ENCODE measurements at places on chromosomes 1 and 21. TPM values are rescaled to one million over a fixed set of nuclear protein-coding genes. Genes with fewer than 3 reads are reported as not detected.
A peak's percentile ranks its signal among the peaks of the same experiment; 100 is the strongest.

Gene NBPF4
- not detected for total RNA-seq

Gene ATP5PF
- 164 TPM for total RNA-seq

Gene PCNT
- 75.8 TPM for total RNA-seq

Gene CFHR3
- total RNA-seq, result not detected

Gene CHIA
- not detected for total RNA-seq

Gene VCAM1
- not detected for total RNA-seq

Gene ETNK2
- 1.9 TPM for total RNA-seq

Gene ZNF593OS
- total RNA-seq, result not detected

Gene ELAPOR1
- total RNA-seq, result 0.35 TPM

Gene B3GALT2
- not detected for total RNA-seq

DNA sequence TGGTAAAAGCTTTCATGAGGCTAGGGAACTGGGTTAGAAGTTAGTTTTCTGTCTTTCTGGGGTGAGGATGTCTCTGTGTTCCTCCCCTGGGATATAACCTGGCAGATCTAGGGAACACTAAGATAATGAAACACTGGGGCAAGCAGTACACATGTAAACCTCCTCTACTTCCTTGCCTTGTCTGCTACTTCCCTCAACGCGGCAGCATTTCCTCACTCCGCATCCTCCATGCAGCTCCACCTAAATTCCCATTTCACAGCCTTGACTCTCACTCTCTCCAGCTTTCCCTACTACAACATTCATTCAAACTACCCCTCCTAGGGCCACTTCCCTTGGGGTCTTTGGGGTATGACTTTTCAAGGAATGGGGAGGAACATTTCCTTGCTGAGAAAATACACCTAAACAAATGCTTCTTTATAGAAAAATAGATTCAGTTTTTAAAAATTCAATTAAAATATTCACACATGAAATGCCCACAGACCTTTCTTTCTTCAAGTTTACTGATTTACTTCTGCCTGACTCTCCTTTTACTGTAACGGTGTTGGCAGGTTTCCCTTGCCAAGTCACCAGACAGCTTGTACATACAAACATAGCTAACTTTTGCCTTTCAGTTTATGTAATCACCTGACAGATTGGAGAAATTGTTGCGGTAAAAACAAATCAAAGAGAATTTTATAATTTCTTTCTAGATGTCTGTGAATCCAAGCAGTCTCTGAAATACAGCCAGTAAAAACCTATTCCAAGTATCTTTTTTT lies 90.1 kb downstream of the TNFSF18 start:
- no peak for DNase-seq

GRCh38 chr1:230123280-230124185 lies 56.5 kb downstream of the GALNT2 start:
- peak; percentile 92 for DNase-seq

GRCh38 chr1:246335151-246335550 lies 171.9 kb downstream of the SMYD3 start:
- no peak for DNase-seq

- no peak for DNase-seq
Observed at GRCh38 chr1:54314696-54315095, 91.5 kb downstream of the SSBP3 start.

DNA sequence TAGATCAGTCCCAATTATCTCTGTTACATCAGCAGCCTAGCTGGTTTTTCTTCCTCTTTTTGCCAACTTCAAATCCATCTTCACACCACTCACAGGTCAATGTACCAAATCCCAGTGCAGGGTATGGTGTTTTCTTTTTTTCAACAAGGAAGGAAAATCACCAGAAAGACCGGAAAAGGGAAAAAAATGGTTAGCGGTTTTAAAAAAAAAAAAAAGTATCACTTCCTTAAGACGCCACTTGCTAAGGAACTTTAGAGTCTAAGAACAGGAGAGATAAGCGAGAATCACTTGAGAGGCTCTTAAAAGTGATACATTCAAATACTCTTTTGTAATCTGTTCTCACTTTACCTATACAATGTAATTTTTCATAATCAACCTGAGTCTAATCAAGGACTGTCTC lies 3.1 kb upstream of the OR10J1 start:
- DNase-seq, result no peak

- DNase-seq, result no peak
Observed at GRCh38 chr1:234342774-234343173, 30.5 kb upstream of the COA6 start.

DNA sequence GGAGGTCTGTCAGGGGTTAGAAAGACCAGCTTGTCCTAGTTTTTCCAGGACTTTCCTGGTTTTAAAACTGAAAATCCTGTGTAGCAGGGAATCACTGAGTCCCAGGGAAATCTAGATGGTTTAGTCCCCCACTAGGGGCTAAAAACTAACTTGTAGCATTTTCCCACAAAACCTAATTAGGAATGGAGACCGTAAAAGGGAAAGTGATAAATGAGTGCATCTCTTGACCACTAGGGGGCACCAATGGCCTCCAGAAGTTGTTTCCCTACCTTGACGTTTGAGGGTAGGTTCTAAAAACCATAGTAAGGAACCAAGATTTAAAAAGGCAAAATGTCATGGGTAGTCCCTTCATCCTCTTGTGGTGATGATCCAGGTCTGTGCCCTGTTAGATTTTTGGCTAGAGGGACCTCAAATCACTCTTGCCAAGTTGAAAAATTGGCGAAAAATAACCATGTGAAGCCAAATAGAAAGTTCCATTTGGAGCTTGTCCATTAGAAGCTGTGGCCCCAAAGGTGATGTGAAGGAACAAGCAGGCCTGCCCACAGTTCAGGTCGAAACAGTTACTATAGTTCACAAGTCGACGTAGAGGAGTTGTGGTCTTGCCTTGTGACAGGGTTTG lies 24.5 kb downstream of the CLIC6 start:
- peak; percentile 62 for DNase-seq

DNA sequence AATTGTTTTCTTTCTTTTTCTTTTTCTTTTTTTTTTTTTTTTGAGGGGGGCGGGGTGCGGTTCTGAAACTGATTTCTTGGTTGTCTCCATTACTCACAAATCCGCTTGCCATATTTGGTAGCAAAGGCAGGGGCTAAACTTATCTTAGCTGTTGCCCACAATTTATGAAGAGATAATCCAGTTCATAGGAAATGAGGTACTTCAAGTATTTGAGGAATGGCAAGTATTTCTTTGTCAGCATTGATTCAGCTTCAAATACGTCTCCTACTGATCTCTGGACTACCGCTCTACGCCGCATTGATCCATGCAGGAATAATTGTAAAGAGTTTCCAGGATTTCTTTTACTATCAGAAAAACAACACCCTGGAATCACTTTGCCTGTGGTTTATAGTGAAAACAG lies 289.2 kb upstream of the DPYD start:
- no peak for DNase-seq

DNA sequence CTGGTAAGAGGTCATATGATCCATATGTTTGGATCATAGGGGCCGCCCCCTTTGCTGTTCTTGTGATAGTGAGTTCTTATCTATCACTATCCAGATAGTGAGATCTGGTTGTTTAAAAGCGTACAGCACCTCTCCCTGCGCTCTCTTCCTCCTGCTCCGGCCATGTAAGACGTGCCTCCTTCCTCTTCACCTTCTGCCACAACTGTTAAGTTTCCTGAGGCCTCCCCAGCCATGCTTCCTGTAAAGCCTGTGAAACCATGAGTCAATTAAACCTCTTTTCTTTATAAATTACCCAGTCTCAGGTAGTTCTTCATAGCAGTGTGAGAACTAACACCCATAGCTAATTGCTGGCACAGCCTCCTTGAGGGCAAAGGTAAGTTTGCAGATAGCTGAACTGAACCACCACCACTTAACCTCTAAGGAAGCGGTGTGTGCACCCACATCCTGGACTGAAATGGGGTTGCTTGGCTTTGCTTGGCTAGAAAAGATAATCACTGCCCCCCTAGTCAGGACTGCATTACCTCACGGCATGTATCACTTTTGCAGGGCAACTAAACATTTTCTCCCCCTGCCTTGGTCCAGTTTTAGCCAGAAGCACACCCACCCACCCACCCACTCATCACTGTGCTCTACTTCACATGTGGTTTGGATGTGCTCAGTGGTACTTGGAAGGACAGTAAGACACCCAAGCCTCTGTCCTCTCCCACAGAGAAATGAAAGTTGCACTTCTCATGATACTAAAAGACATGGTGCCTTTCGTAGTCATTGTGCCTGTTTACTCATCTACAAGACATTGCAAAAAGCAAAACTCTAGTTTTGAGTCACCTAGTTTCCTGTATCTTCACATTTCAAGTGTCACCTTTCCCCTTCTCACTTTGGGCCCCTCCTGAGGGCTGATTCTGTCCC lies 23.1 kb upstream of the PTAFR start:
- DNase-seq, result no peak

DNA sequence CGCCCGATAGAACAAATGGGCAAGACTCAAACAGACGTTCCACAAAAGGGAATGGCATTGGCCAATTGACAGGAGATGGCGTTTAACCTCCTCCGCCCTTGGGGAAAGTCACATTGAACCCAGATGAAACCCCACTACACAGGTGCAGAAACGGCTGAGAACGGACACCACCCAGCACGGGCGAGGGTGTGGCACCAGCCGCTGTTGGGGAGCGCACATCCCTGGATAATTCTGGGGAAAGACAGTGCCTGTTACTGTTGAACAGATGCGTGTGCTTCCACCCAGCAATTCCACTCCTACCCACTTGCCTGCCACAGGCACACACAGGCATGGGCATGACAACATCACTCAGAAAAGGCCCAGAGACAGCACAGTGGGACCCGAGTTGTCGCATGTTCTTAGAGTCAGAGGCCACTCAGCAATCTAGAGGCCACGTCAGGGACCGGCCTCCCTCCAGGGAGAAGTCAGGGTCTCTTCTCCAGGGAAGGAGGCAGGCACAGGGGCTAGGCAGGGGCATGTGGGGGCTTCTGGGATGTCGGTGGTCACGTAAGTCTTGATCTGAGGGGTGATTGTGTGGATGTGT lies 15.2 kb downstream of the PRXL2B start:
- DNase-seq, result no peak

- peak; percentile 91 for DNase-seq
Observed at GRCh38 chr1:172818841-172819527, 160.1 kb downstream of the FASLG start.

DNA sequence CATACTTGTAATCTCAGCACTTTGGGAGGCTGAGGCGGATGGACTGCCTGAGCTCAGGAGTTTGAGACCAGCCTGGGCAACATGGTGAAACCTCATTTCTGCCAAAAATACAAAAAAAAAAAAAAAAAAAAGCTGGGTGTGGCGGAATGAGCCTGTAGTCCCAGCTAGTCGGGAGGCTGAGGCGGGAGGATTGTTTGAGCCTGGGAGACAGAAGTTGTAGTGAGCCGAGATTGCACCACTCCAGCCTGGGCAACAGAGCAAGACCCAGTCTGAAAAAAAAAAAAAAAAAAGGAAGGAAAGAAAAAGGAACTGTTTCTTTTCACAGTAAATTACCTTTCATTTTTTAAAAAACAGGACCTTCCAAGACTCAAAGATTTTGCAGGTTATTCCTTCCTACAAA lies 29.5 kb downstream of the LIN9 start:
- no peak for DNase-seq

DNA sequence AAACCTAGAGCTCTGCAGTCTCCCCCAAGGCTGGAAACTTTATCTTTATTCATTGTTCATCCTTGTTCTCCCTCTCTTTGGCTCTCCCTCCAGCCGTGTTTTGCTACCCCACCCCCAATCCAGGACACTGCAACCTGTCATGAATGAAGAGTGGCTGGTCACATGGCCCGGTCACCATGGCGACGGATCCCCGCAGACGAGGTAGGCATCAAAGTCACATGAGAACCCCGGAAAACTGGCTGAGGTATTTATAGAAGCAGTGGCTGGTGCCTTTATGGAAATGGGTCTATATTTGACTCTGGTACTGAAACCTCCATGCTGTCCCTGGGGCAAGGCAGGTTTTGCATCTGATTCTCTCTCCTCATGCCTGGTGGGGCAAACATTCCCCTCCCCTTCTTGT lies 13.4 kb upstream of the SLC6A17 start:
- DNase-seq, result no peak

GRCh38 chr1:234619794-234620247 lies 9.8 kb upstream of the IRF2BP2 start:
- DNase-seq, result no peak

Data from OCI-LY7 (cell line).